ENCODE measurements at places on chromosomes 5 and 9.
A peak's percentile ranks its signal among the peaks of the same experiment; 100 is the strongest.

DNA sequence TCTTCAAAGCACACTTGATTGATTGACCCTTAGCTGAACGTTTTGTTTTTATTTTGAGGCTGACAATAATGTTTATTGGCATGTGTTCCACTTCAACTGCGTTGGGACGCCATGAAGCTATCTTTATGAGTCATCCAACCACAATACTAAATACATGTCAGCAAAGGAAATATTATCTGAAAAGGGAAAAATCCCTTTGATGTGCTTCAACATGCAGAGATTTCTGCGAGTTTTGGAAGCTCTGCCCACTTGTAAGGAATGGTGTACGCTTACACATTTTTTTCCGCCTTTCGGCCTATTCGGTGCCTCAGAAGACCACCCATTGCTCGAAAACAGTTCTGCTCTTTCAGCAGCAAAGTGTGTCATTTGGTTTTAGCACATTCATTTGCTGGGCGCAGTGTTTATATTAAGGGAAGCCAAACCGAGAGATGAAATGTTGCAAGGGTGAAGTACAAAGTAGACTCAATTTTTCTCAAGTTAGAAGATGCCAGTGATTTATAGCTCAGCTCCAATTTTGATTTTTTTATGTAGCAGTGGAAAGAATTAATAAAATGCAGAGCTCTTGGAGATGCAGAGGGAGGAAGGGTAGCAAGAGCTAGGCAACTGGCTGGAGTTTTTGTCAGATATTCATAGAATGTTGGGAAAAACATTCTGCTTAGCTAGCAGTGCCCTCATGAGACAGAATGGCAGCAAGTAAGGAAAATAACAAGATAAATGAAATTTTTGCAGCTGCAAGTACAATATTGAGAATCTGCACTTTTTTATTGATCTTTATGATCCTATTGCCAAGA is 68.9 kb downstream of the PRDM6 start:
- no peak for DNase-seq

- DNase-seq: no peak
Observed at GRCh38 chr5:53501054-53501453, 20.6 kb downstream of the FST start.

DNA sequence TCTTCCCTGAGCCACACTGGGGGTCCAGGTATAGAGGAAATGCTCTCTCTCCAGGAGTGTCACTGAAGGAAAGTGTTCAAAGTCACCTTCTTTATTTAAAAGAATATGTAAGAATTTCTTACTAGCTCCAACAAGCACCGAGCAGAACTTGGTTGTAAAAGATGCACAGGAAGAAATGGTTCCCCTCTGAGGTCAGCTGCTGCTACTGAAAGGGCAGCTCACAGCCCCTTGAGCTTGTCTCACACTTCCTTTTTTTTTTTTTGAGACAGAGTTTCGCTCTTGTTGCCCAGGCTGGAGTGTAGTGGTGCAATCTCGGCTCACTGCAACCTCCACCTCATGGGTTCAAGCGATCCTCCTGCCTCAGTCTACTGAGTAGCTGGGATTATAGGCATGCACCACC is 77.2 kb downstream of the PRRT1B start:
- DNase-seq: no peak

GRCh38 chr9:2800394-2801179 is 43.3 kb downstream of the PUM3 start:
- DNase-seq: no peak

GRCh38 chr5:179731791-179732411 is 721 bp upstream of the MAML1 start:
- peak; percentile 15 for DNase-seq

- peak; percentile 61 for DNase-seq
Observed at GRCh38 chr5:171336521-171337209, 27.6 kb downstream of the TLX3 start.

- no peak for DNase-seq
Observed at GRCh38 chr5:126403876-126404275, 19.3 kb upstream of the GRAMD2B start.

Measured in head of caudate nucleus (tissue), 42 donors.